GM18507 (cell line): ENCODE measurements at places on chromosomes 1 and 21.

DNA sequence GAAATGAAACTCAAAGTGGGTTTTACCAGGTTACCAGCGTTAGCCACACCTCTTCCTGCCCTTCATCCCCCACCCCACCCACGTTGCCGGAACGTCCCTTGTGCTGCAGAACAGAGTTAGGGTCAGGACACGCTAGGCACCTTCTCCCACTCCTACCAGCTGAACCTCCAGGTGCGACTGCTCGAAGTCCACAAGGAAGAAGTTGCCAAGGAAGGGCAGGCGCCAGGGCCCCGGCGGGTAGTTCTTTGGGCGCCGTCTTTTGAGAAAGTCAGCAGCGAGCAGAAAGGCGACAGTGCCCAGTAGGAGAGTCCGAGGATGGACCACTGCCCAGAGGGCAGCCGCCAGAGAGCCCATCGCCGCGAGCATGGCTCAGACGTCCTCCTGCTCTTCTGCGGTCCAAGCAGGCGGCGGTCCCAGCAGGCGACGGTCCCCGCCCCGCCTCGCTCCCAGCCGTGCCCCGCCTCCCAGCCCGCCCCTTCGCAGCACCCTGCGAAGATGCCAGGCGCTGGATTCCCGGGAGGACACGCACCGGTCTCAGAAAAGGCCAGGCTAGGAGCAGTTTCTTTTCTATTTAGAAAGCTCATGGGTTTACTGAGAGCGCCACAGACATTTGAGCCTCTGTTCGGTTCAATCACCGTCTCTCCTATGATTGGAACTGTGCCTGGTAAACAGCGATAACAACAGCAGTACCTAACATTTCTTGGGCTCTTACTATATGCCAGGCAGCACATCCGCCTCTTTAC, at the start of gene CYP2J2:
Gene CYP2J2 (minus strand): TSS at position 393 of the 743 bp plus-strand sequence. CDS start 27 bp downstream, at position 366.
- DNase-seq, result no peak

DNA sequence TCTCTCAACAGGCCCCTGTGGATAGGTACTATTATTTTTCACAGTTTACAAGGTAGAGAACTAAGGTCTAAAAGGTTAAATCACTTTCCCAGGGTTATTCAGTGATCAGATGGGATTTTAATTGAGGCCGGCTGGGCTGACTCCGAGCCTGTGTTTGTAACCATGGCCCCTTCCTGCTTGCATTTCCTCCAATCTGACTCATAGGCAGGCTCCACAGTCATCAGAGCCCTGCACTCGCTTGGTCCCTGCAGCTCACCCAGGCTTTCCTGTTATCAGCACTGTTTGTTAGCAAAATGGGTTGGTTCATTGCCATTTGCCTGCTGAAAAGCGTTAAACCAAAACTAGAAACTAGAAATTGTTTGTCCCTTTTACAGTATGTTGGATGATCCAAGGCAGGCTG, 41.4 kb upstream of the LMX1A start:
- DNase-seq, result no peak

GRCh38 chr1:50490640-50491039, 67.4 kb upstream of the DMRTA2 start:
- DNase-seq, result no peak

- DNase-seq, result peak; percentile 29
Observed at GRCh38 chr1:159076438-159077119, at the start of gene AIM2. Gene AIM2 (minus strand): TSS chr1:159076766. CDS start chr1:159073499, 3,267 bp downstream.

- DNase-seq, result no peak
Observed at GRCh38 chr1:174964972-174965361, 34.8 kb upstream of the CACYBP start.

DNA sequence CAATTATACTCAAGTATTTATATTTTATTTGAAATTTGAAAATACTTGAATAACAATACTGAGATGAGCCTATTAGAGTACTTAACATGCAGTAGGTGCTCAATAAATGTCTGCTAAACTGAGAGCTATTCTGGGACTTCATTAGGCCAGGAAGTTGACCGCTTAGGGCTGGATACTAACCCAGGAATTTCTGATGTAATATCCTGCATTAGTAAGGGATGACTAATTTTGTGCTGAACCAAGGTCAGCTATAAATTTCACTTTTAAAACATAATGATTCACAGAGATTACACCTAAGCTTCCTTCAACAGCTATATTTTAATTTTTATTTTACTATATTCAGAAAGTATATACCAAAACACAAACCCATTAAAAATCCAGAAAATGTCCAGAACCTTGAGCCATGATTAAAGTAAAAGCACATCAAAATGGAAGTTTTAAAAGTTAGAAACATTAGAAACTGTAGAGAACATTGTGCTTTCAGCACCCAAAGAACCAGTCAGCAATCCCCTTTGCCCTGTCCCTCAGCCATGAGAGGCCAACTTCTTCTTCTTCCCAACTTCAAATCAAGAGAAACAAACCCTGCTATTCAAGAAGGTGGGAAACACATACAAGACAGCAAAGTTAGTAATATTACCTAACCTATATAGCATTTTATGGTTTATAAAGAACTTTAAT, 35.4 kb downstream of the WNT2B start:
- DNase-seq, result no peak

DNA sequence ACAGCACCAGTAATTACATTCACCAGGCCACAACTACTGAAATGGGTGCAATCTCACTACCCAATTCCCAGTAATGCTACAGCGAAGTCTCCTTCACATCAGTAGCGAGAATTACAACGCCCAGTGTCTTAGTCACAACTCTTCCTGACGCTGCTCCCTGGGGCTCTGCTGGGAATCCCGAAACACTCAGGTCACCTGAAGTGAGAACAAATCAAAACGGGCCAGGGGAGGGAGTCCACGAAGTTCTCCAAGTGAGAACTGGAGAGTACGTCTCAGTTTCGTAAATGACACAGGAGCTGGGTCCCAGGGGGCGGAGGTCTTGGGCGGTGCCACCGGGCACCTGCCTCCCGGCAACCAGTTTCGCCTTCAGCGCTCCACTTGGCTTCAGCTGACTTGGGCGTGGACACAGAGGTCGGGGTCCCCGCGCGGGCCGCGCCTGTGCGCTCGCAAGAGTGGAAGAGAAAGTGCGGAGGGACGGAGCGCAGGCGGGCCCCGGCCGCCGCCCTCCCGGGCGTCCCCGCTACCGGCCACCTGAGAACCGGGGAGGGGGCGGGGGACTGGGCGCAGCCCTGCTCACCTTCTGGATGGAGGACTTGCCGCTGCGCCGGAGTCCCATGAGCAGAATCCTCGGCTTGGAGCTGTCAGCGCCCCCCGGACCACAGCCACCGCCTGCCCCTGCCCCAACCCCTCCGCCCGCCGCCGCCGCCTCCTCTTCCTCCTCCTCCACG, 575 bp downstream of the RRAGC start:
- DNase-seq, result no peak

GRCh38 chr1:10735563-10736305, 60.7 kb downstream of the CASZ1 start:
- no peak for DNase-seq

DNA sequence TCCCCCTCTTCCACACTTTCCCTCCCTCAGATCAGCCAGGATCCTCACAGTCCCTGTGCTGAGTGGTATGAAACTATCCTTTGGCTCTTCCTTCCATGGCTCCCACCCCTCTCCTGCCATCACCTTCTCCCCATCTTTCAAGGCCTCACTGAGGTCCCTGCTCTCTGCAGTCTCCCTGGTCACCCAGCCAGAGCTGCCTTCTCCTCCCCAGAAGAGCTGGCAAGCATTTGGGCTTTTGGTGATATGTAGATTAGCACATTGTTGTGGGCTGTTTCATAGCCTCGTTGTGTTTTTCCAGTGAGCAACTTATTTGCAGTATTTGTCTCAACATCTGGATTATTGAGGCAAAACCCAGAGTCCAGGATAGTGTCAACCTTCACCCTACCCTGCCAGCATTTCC, 2.2 kb downstream of the CSF1 start:
- no peak for DNase-seq

DNA sequence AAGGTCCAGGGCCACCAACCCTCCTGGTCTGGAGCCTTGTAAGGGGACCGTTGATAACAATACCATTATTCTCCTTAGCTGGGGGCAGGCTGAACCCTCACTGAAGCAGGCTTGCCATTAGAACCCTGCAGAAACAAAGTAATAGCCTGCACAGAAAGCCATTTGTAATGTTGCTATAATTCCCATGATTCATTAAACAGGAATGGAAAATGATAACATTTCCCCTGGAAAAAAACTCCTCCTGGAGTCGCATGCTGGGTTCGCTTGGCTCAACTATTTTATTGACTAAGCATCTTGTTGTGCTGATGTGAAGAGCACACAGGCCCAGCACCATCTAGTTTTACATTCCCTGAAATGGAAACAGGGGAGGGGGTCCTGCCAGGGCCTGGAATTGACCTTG, 155.6 kb upstream of the CSF3R start:
- DNase-seq, result no peak
